Kidney (tissue), 22 donors: ENCODE measurements at places on chromosomes 3 and 15. TPM values are rescaled to one million over a fixed set of nuclear protein-coding genes. Genes with fewer than 3 reads are reported as not detected.

GRCh38 chr3:189275852-189276251 lies 104.1 kb downstream of the TPRG1 start:
- DNase-seq = no peak

- no peak for DNase-seq
These were observed 749.2 kb downstream of the NAALADL2 start for GRCh38 chr3:175608356-175608755.

DNA sequence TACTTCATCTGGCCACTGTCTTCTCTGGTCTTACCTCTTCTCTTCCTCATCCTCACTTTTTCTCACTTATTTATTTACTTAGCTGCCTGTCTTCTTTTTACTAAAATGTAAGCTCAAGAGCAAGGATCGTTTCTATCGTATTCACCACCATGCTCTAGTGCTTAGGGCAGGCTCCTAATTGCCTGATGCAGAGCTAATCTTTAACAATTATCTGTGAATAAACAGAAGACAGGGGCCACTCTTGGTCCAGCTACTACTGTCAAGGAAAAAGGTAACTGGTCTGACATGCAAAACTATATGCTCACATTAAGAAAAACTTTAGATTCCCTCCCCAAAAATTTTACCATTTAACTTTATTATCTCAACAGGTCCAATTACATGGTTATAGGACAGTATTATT lies 17.5 kb downstream of the PIK3R4 start:
- no peak for DNase-seq

- DNase-seq = no peak
These were observed 38.6 kb upstream of the TJP1 start for GRCh38 chr15:29860872-29861271.

- DNase-seq = no peak
These were observed 182.2 kb downstream of the ABHD5 start for GRCh38 chr3:43872901-43873300.

- DNase-seq = no peak
These were observed 37.6 kb upstream of the RHCG start for GRCh38 chr15:89533861-89534544.

GRCh38 chr3:171569571-171570132 lies 109.4 kb upstream of the TNIK start:
- DNase-seq = no peak

- no peak for DNase-seq
These were observed 27.8 kb downstream of the RBPMS2 start for GRCh38 chr15:64747578-64747977.

DNA sequence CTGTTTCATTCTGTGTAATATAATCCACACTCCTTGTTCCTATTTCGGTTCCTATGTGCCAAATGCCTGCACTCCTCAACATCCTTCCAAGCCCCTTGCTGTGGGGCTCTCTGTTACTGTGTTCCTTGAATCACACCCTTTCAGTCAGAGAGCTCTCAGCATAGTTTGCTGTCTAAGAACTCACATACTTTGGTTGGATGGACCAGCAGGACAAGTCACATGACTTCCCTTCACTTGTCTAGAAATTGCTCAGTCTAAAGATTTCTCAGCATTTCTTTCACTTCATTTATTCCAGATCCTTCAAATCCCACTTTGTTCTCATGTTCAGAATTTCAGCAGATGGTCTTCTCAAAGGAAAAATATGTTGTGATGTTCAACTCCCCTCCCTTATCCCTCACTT lies 203.5 kb upstream of the PFN2 start:
- DNase-seq = no peak

Gene MYL3
- polyA plus RNA-seq = 81.9 TPM

Gene NR2E3
- polyA plus RNA-seq = not detected

Gene SCN5A
- 0.06 TPM for polyA plus RNA-seq

Gene CEMIP
- polyA plus RNA-seq = 0.11 TPM
